ENCODE measurements at places on chromosomes 12 and 14.

- DNase-seq, result no peak
Observed at GRCh38 chr14:23102801-23103200, 2.0 kb downstream of the CIROP start.

DNA sequence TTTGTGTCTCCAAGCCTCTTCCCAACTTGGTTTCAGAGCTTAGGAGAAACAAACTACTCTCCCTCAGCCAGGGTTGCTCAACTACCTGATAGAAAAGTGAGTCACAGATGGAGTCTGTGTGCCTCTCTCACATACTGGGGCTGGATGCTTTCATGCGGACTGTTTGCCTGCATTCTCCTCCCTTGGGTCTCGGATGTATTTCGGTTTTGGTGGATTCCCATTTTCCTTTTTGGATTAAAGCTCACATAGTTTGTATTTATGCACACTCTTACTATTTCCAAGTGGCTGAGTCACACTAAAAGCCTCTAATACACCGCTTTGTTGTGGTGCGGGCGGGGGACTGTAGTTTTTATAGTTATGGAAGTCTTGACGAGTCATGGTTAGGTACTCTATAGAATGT, 505.4 kb downstream of the LRFN5 start:
- no peak for DNase-seq

GRCh38 chr14:50036211-50036610, 80.2 kb downstream of the VCPKMT start:
- no peak for DNase-seq

DNA sequence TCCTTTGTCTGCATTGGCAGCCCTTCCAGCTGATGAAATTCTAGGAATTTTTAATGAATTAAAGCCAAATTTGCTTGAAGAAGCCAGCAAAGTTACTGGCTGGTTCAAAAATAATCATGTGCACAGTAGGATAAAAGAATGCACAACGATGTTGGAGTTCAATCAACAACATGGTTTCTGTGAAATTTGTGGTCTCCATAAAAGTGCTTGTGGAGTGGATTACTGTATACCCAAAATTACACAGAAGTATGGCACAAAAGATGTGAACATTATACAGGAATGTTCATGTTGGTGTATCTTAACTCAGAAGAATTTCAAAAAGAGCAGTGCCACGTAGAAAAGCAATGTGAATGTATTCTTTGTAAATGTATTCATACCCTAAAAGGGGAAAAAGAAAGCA, 105.0 kb upstream of the METAP2 start:
- DNase-seq, result no peak

DNA sequence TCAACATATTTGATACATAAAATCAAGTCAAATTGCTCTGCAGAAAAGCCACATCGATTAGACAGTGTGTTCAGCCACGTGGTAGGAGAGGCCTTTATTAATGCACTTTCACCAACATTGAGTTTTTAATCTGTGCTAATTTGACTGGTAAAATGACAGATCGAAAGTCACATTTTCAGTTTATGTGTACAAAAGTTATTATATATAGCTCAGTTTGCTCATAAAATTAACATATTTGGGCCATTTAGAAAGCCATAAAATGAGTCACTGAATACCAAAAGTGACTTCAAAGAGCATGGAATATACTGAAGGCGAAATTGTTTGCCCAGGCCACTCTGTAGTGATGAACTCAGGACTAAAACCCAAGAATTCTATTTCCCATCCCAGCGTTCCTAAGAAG, 26.0 kb downstream of the C12orf42 start:
- no peak for DNase-seq

Data from posterior cingulate gyrus (tissue), 11 donors.